ENCODE measurements at places on chromosomes 2 and 18.

DNA sequence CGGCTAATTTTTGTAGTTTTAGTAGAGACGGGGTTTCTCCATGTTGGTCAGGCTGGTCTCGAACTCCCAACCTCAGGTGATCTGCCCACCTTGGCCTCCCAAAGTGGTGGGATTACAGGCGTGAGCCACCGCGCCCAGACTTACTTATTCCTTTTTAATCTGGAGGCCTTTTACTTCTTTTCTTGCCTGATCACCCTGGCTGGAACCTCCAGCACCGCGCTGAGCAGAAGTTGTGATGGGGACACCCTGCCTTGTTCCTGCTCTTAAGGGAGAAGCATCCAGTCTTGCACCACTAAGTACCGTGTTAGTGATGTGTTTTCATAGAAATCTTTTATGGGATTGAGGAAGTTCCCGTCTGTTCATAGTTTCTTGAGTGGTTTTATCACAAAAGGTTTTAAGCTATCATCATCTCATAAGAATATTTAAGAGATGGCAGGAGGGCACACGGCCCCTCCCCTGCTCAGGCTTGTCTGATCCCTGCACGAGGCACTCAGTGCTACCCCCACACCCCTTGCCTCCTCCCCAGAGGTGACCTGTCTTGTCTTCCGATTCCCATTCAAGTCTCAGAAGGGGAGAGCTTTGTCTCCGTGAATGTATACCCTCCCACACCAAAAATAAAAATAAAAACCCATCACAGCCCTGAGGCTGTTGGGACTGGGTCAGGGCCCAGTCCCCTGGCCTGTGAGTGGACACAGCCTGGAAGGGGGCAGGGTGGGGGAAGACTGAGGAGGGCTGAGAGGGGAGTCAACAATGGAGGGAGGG, 65.3 kb upstream of the SMAD7 start:
- peak; percentile 33 for DNase-seq

DNA sequence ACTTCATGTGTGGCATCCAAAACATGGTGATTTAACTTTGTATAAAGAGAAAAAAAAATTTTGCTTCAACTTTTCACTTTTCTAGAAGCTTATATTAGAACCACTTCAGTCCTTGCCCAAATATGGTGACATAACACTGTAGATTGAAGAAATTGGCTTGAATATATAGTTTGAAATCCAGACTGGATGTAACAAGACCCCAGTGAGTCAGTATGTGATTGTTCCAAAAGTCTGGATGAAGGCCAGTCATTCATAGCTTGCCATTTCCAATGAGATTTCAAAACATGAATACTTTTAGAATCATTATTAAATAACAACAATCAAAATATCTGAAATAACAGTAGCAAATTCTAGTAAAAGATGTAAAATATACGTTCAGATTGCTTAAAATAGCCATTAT, 104.8 kb upstream of the FN1 start:
- no peak for DNase-seq

DNA sequence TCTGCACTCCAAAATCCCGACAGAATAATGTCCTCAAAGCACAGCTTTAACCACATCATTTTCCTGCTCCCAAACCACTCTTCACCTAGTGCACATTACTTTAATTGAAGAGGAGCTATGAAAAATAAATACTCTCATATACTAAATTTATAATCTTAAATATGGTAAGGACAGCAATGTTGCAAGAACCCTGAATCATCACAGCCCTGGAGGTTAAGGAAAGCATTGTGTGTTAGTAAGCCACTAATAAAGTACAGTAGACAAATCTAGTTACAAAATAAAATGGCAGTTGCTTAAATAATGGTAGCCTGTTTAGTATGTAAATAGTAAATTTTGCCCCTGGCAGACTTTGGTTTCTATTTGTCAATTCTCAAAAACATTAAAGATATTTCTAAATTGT, 27.0 kb upstream of the CCDC178 start:
- no peak for DNase-seq

DNA sequence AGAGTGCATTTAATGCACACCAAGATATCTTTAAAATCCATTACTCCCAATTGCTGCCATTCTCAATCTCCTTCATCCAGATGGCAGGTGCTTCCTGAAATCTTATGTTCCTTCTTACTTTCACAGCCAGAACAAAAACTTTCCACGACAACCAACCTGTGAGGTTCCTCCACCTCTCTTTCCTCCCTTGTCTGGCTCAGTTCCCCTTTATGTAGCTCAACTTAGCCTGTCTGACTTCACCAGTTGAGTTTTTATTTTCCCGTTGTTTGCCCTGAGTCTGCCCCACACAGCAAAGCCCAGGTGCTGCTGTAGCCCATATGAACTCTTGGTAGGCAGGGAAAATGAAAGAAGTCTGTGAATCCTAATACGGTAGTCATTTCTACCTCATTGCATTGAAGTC, 112.5 kb downstream of the MREG start:
- DNase-seq = no peak

DNA sequence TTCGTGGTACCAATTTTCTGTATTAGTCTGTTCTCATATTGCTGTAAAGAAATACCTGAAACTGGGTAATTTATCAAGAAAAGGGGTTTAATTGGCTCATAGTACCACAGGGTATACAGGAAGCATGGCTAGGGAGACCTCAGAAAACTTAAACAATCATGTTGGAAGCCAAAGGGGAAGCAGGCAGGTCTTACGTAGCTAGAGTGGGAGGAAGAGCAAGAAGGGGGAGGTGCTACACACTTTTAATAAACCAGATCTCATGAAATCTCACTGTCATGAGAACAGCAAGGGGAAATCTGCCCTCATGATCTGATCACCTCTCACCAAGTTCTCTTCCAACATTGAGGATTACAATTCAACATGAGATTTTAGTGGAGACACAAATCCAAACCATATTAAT, 226.8 kb upstream of the TPO start:
- no peak for DNase-seq

DNA sequence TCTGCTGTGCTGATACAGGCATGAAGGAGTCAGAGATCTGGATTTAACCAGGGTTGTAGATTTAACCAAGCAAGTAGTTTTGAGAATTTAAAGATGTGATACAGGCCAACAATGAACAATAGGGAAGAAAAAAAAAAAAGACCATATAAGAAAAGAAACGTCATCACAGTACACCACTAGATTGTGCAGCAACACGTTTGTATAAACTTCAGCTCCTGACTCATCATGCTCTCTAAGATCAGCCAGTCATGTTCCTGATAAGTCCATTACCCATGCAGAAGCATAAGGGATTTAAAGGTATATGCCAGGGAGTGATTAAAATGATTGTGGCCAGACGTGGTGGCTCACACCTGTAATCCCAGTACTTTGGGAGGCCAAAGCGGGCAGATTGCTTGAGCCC, 22.3 kb upstream of the ERICH2 start:
- no peak for DNase-seq

- no peak for DNase-seq
Observed at GRCh38 chr2:47072018-47072691, 83.0 kb downstream of the STPG4 start.

DNA sequence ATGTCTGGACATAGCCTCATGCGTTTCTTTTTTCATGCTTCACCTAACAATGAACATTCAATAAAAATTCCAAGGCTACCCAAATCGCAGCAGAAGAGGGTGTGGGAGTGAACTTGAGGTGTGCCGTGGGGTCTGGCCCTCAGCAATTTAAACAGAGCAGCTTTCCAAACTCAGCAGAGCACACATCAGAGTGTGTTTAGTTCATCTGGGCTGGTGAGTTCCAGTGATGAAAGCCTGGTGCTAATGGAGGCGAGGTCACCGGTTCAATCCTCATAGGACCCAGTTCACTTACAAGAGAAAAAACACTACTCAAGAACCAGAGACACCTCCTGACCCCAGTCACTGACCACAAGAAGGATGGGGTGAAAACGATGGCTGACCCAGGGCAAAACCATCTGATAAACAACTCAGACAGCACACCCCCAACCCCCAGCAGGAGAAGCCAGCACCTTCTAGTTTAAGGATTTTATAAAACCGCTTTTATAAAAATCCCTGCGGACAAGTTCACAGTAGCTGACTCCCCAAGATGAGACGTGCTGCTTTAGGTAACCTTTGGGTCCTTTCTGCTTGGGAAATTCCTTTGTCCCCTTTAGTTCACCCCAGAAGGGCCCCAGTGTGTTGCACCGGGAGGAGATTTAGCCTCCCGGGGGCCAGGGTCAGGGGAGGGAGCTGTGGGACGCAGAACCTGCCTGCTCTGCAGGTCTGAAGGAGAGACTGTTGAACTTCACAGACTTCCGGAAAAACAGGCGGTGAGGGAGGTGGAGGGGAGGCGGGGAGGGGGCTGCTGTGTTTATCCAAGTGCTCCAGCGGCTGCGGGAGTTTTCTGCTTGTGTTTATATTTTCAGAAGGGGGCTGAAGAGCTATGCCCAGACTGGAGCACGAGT, 152.7 kb upstream of the SOX11 start:
- no peak for DNase-seq

DNA sequence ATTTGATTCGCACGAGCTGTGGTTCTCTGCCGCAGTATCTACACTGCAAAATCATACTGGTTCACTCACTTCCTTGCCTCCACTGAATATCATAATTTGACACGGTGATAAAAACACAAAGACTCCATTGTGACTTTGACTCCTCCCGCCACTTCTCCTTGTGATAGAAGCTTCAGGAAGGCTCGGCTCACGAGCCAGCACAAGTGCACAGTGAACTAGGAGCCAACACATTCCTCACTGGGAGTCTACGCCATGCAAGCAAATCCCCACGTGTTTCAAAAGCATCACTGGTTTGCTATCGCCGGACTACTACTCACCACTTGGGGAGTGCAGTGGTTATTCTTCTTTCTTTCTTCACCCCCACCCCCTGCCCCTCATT, 293.3 kb upstream of the PARD3B start:
- DNase-seq = no peak

DNA sequence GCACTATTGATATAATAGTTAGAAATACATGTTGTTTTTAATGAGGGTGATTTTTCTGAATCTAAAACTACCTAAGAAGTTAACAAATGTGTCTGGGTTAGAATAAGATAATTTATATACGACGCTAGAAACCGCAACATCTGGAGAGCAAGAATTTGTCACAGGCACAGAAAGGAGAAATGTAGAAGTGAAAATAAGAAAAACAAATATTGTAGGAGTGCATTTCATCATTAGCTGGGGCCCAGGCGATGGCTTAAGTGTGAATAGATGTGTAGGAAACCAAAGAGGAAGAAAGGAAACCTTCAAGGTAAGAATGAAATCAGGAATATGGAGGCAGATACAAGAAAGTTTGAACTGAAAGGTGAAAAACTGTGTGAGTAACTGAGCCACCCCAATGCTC, 90.3 kb downstream of the LRP2 start:
- DNase-seq = no peak

- DNase-seq = no peak
Observed at GRCh38 chr2:237661799-237662328, 34.5 kb downstream of the LRRFIP1 start.

- DNase-seq = no peak
Observed at GRCh38 chr2:215619989-215620388, 184.1 kb upstream of the FN1 start.

DNA sequence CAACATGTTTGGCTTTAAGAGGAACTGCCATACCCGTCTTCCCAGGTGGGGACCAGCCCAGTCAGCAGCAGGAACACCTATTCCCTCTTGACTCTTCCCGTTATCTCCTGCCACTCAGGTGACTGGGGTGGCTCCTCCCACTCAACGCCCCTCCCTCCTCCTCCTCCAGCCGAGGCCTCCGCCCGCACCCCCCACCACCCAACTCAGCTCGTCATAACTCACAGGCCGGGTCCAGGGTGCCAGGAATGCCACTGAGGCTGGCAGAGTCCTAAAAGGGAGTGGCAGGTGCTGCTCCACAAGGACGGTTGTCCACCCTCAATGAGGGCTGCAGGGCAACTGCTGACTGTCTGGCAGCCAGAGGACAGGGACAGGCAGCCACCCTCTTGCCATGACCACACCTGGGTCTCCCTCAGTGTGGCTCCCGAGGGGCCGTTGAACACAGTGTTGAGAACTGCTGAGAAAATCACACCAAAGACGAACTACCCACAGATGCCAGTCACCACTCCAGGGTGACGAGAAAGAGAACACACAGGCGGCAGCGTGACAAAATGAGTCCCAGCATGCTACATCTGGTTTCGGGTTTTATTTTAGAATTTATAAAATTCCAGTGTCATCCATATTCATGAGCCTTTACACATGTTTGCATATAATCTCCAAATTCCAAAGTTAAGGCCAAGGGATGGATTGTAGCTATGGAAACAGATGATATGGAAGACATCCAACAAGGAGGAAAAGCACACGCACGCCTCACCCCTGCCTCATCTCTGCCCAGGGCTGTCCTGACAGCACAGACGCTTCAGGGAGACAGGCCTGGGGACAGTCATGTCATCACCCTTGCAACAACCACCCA, 38.5 kb downstream of the ANO7 start:
- DNase-seq = no peak

DNA sequence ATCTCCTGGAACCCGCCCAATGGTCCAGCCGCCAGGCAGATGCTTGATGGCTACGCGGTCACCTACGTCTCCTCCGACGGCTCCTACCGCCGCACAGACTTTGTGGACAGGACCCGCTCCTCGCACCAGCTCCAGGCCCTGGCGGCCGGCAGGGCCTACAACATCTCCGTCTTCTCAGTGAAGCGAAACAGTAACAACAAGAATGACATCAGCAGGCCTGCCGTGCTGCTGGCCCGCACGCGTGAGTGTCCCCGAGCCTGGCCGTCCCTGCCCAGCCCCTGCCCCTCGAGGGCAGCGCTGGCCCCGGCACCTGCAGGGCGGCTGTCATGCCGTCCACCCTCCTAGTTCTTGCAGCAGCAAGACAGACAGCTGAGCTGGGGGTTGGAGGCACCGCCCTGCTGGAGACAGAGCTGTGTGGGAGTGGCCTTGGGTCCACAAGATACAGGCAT, 36.7 kb downstream of the MTERF4 start:
- DNase-seq = no peak

DNA sequence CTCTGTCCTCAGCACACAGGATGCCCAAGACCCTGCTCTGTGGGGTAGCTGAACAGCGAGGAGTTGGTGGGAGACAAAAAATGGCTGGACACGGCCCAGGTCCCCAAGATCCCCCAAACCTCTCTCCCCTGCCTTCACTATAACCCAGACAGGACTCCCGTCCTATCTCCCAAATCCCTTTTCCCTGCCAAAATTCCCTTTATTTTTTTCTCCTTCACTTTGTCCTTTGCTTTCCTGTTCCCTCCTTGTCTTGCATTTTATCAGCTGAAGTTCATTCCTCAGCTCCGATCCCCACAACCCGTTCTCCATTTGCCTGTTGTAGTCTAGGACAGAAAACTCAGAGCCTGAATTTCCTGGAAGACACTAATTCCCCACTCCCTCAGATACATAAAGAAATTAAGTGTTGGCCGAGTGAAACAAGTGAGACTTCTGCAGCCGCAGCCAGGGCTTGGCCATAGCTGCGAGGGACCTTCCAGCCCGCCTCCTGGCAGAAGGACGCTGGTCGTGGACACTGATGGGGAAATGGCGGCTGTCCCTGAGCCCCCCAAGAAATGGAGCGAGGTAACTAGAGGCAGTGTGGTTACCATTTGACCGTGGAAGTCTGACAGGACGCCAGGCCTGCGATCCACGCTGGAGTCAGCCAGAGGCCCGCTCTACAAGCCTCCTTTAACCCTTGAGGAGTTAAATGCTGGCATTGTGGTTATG, 173.6 kb downstream of the BCL2 start:
- no peak for DNase-seq

Data from mesothelial cell of epicardium (in vitro differentiated cells).